Neural crest cell (in vitro differentiated cells): ENCODE measurements at places on chromosomes 3 and 15. TPM values are rescaled to one million over a fixed set of nuclear protein-coding genes. Genes with fewer than 3 reads are reported as not detected.

DNA sequence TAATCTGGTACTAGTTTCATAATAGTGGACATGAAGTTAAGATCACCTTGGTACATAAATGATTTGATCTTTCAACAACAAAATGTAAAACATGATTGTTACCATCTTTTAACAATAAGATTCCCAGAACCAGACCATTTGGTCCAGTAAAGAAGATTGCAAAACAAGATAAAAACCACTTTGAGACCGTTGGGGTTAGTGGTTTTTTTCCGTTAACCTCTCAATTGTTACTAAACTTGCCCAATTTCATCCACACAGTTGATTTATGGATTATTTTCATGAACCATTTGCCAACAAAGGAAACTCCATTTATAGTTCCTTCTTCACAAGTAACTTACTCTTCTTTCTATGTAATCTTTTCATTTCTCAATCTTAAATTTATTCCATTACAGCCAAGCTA lies 53.8 kb downstream of the ATP8B4 start:
- DNase-seq: no peak

DNA sequence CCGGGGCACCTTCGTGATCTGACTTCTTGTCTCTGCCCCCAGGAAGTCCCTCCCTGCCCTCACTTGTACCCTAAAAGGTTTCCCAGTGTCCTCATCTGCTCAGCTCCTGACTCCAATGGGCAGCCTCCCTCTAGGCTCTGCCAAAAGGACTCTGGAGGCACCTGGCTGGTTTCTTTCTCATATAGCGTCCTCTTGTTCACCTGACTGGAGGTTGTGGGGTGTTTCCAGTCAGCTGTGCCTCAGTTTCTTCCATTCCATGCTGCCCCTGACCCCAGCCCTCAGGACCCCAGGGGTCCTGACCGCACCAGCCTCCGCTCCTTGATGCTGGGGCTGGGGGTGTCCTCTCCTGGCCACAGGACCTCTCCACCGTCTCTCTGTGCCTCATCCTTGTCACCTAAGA lies 2.5 kb downstream of the PRR23E start:
- no peak for DNase-seq

GRCh38 chr3:101120039-101120438 lies 126.8 kb upstream of the ABI3BP start:
- DNase-seq: no peak

GRCh38 chr3:120489421-120489820 lies 38.6 kb upstream of the FSTL1 start:
- no peak for DNase-seq

MUC13 gene
- total RNA-seq: not detected in 2 replicates

SERINC4 gene
- 0.23 and 0.35 TPM in 2 replicates for total RNA-seq
